ENCODE measurements at places on chromosomes 2 and 18.

DNA sequence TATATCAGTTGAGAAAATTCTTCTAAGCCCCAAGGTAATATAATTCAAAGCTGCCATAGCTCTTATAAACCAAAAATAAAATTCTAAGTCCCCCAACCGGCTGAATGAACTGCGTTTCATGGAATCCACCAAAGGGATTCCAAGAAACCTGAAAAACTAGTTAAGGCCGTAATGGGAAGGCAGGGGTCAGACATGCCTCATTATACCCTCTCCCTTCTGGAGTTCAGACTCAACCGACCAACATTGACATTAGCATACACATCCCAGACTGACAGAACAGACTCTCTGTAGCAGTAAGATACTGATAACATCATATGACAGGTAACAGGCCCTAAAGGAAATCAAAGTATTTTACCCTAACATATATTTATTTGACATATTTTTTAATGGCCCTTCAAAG is 31.4 kb upstream of the PHLPP1 start:
- no peak for DNase-seq

DNA sequence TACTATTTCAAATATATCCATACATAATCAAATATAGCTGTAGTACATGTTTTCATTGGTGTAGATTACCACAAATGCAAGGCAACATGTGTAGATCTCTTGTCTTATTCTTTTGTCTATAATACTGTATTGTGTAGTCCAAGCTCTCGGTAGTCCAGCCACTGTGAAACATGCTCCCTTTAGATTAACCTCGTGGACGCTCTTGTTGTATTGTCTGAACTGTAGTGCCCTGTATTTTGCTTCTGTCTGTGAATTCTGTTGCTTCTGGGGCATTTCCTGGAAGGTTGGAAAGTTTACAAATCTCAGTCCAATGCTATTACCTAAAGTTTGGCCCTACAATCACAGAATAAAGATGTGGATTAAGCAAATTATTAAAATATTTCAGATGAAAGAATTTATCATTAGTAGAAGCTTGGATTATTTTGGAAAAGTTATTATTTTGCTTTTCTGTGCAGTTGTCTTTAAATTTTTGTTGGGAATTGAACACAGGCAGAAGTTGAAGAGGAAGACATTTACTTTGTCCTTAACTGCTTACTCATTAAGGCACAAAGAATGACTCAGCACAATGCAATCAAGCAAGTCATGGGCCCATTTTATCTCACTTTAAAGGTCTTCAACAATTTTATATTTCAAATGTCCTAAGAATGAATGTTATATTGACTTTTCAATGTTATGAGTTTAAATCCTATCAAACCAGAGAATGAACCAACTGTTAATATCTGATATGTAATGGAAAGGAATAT is 103.4 kb upstream of the CAVIN2 start:
- no peak for DNase-seq

- DNase-seq, result no peak
Observed at GRCh38 chr2:52336951-52337350, 1305.0 kb upstream of the NRXN1 start.

DNA sequence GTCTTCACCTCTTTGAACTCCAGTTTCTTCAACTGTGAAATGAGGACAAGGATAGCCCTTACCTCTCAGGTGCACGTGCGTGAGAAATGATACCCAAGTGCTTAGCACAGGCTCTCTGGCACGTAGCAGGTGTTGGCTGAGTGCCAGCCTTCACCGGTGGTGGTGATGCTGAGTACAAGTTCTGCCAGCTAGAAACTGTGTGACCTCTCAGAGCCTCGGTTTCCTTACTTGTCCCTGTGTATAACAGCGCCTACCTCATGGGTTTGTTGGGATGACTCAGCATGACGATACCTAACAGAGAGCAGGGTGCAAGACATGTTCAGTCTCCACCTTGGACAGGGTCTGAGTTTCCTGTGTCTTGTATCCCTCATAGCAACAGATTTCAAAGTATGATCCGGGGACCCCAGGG is 205.1 kb downstream of the TNS1 start:
- DNase-seq, result no peak

- DNase-seq, result no peak
Observed at GRCh38 chr2:101238930-101239759, 13.5 kb upstream of the CNOT11 start.

DNA sequence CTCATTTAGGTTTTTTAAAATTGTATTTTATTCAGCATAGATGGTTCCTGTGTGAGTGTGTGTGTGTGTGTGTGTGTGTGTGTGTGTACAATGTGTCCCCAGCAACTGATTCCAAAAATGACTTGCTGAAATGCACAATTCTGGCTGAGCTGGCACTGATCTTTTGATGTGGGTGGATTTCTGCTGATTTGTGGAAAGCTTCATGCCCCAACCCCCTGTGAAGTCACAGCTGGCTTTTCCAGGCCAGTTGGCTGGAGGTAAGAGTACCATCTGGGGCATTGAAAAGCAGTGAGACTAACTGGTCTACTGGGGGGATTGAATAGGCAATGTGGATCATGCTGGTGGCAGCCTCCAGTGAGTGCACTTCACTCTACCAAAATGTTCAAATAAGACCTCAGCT is 187.2 kb downstream of the LRRTM1 start:
- DNase-seq, result no peak

All from retinal pigment epithelial cell (primary cell).